CD4-positive, alpha-beta T cell treated with Interferon alpha-2 for 1 hour (primary cell): ENCODE measurements at places on chromosomes 16 and 17.

GRCh38 chr16:89484923-89485679, 5.3 kb downstream of the ANKRD11 start:
- DNase-seq, result peak; percentile 38

DNA sequence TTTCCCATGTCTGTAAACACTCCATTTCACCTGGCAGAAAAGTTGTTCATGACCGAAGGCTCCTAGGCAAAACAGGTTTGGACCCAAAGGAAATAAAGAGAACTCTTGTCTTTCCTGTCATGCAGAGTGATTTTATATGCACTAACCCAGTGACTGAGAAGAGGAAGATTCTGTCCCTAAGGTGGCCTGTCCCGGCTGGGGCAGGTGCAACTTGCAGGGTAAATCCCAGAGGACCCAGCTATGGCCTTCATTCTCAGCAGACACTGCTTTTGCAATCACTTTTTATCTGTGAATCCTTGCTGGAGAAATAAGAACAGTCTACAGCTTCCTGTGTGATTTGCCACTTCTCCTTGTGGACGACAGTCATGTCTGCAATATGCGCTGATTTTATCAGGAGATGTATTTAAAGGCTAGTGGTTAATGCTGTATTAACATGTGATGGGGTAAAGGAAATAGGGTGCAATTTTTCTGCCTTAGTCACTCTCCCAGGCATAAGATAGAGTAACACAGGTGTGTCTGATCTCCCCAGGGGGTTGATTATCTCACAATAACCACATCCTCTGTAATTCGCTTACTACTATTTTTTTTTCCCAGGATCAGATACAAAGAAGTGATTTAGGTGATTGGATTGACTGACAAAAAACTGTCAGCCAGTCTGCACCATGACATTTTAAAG, 696.8 kb upstream of the SOX9 start:
- no peak for DNase-seq

DNA sequence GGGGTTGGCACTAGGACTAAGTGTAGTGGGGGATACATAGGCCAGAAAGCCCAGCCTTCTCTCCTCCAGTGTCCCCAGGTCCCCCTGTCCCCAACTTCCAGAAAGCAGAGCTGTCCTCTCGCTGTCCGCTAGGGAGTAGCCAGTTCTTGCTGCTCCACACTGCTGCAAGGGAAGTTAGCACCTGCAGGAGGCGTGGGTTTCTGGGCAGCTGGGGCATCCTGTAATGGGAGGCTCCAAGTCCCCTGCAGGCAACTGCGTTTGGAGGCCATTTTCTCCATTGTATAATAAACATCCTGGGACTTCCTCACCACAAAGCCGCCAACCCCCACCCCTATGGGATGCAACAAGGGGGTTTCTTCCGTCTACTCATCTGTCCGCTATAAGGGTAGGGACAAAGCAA, 1.7 kb downstream of the RPRML start:
- DNase-seq, result no peak

GRCh38 chr17:78019976-78020716, 61.6 kb downstream of the TNRC6C start:
- DNase-seq, result no peak

GRCh38 chr17:41748275-41748674, 13.8 kb upstream of the HAP1 start:
- no peak for DNase-seq

DNA sequence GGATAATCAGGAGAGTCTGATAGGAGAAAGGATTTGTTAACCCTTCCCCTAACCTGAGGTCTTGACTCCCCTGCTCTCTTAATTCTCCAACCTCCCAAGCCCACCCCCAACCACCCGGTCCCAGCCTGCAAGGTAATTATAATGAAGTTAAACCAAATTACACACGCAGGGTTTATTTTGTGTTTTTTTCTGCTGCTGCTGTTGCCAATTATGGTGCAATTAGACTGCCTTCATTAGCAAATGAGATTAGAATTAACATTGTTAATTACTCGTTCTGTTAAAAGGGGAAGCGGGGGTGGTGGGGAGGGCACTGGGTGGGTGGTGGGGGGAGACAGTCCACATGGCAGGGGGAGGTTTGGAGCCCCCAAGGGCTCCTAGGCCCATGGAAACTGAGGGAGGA, 128.9 kb downstream of the CCT6B start:
- DNase-seq, result no peak

DNA sequence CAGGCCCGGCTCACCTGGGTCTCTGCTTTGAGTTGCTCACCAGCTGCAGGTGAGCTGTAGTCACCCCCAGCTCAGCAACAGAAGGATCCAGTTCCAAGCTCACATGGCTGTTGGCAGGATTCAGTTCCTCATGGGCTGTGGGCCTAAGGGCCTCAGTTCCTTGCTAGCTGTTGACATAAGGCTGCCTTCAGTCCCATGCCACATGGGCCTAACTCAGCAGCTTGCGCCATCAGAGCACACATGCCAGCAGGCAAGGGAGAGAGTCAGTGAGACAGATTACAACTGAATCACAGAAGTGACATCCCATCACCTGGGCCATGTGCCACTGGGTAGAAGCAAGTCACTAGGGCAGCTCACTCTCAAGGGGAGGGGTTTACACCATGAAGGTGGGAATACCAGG, 24.7 kb downstream of the PSMD7 start:
- no peak for DNase-seq

- DNase-seq, result no peak
These were observed 58.9 kb upstream of the EFCAB3 start for GRCh38 chr17:62321451-62321850.

GRCh38 chr16:54873071-54873470, 57.6 kb upstream of the IRX5 start:
- no peak for DNase-seq

DNA sequence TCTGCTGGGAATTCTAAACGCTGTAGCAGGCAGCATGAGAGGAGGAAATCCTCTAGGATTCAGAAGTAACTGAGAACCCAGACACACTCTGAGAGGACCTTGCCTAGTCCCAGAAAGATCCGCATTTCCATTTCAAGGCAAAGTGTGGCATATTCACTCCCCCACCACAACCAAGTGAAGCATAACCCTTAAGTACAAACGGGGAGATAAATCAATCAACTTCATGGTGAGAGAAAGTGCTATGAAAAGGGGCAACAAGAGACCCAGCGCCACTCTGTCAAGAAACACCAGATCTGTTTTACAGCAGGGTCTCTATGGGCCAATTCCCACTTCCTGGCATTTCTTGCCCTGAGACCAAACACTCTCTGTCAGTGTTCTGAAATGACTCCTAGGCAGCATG, 68.3 kb downstream of the SMG6 start:
- no peak for DNase-seq

- no peak for DNase-seq
These were observed 16.7 kb downstream of the ADGRG1 start for GRCh38 chr16:57645169-57645568.

- no peak for DNase-seq
These were observed 37.1 kb downstream of the NUP93 start for GRCh38 chr16:56767024-56767423.

DNA sequence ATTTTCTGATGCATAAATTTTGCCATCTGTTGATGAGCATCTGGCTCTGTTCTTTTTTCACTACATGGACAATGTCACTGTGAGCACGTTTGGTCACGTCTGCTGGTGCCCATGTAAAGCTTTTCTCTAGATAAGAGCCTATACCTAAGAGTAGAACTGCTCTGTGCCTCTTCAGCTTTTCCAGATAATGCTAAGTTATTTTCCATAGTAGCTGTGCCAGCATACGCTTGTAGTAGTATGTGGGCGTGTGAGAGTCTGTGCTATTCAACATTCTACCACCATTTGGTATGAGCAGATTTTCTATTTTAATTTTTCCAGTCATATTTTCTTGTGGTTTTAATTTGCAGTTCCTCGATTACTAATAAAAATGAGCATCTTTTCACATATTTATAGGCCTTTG, 33.2 kb downstream of the VPS35L start:
- no peak for DNase-seq

GRCh38 chr17:75843577-75844529, at the start of gene UNC13D:
Gene UNC13D (minus strand): TSS chr17:75844404. CDS start chr17:75844337, 67 bp downstream.
- peak; percentile 55 for DNase-seq

GRCh38 chr16:67962135-67962534, 6.3 kb downstream of the SLC12A4 start:
- no peak for DNase-seq
